Activated naive CD4-positive, alpha-beta T cell treated with anti-CD3 and anti-CD28 coated beads, Interleukin-2, amount 10 ng/mL, durations not matched to agents 5 hours and 36 hours (primary cell): ENCODE measurements at places on chromosomes 4 and X. TPM values are rescaled to one million over a fixed set of nuclear protein-coding genes. Genes with fewer than 3 reads are reported as not detected.

Gene RRH
- total RNA-seq: 0.18 TPM

Gene JADE1
- 32.1 TPM for total RNA-seq

Gene SPANXA1
- not detected for total RNA-seq

Gene TASL
- 4.0 TPM for total RNA-seq

Gene NSUN7
- total RNA-seq: 0.31 TPM

Gene GABRG1
- not detected for total RNA-seq

Gene FAM241A
- 1.4 TPM for total RNA-seq

Gene NEK1
- total RNA-seq: 12.6 TPM

Gene WDR17
- 0.25 TPM for total RNA-seq

Gene LONRF3
- total RNA-seq: 1.2 TPM

Gene RBMX2
- total RNA-seq: 27.9 TPM

Gene GPM6B
- not detected for total RNA-seq

Gene ASB12
- not detected for total RNA-seq

Gene NHSL2
- total RNA-seq: 0.53 TPM

Gene CLDN34
- total RNA-seq: not detected

Gene GPRASP1
- total RNA-seq: 2.6 TPM

Gene AADAT
- total RNA-seq: not detected

Gene PGM2
- total RNA-seq: 33.5 TPM

Gene GPR173
- total RNA-seq: not detected

Gene MAGED2
- total RNA-seq: 57.5 TPM

Gene GPC4
- total RNA-seq: not detected

Gene PPBP
- not detected for total RNA-seq
